Esophagus squamous epithelium (tissue), 5 donors: ENCODE measurements at places on chromosomes 3 and 15.

GRCh38 chr3:16070707-16071106 lies 103.8 kb upstream of the GALNT15 start:
- DNase-seq: no peak

DNA sequence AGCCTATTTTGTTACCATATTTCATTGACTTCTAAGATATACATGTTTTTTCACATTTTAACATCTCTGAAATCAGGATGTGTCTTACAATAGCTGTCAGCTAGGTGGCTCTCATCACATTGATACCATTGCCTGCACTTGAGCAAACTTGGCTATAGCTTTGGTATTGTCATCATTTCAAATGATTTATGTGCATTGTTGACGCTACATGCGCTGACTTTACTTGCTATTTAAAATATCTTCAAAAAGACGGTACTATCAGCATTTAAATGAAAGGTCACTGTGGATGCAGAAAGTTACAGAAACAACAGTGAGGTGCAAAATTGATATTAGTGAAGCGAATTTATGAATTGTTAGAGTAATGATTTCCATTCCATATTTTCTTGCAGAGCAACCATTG lies 54.0 kb upstream of the ABHD2 start:
- DNase-seq: no peak

DNA sequence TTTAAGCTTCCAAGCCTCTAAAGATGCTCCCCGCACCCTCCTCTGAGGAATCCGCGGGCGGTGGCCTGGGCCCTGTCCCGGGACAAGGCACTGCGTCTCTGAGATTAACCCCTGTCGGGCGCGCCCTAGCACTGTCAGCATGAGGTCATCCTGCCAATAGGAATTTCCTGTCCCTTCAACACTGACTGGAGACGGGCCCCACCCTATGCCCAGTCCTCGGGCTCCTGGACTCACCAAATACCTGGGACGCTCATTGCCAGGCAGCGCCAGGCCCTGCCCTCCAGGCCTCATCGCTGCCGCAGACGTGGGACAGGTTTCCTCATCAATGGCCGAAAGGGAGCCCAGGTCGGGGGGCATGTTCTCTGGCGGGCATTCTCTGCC lies 67.6 kb upstream of the SH3GL3 start:
- DNase-seq: no peak

DNA sequence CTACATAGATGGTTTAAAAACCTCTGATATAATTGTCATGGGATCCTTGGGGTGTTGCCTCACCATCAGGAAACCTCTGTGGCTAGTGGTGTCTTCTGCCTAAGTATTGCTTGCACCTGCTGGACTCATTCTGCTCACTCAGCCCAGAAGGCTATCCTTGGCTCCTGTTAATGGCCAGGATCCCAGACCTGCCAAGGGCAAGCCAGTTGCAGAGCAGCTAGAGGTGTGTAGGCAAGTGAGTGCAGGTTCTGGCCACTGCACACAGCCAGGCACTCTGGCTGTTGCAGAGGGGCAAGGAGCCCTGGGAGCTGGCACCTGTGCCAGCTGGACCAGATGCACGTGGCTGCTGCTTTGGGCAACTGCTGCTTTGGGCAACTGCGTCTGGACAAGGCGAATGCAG lies 1125.8 kb downstream of the SI start:
- DNase-seq: no peak

DNA sequence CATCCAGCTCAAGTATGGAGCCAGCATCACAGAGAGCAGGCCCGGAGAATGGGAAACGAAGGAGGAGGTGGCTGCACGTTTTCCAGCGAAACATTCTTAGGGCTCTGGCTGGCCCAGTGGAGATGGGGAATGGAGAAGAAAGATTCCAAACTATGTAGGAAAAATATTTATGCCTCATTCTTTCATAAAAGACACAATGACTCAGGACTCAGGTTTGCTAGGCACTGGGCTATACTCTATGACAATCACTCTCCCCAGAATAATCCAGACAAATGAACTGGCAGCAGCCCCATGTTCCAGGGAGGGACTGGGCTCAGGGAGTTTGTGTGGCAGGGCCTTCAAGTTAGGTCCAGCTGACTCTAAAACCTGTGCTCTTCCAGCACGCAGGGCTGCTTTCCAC lies 110.8 kb upstream of the RAD18 start:
- DNase-seq: no peak
